ENCODE measurements at places on chromosomes 16 and 17.

- DNase-seq = no peak
Measured at GRCh38 chr17:74271281-74271680, 2.8 kb upstream of the DNAI2 start.

DNA sequence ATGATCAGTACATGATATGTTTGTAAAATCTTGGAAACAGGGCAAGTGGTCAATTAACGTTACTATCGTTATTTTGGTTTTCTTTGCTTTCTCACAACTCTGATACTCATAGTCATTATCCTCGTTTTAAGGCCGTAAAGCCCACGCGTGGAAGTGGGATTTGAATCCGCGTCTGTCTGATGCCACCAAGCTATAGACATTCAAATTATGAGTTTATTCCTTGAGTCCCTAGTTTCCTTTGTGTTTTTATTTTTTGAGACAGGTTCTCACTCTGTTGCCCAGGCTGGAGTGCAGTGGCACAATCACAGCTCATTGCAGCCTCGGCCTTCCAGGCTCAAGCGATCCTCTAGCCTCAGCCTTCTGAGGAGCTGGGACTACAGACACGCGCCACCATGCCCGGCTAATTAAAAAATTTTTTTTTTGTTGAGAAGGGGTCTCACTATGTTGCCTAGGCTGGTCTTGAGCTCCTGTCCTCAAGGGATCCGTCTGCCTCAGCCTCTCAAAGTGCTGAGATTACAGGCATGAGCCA lies 1.0 kb downstream of the DCTN5 start:
- peak; percentile 4 for DNase-seq

- DNase-seq = no peak
Measured at GRCh38 chr16:79492036-79492435, 108.5 kb downstream of the MAF start.

DNA sequence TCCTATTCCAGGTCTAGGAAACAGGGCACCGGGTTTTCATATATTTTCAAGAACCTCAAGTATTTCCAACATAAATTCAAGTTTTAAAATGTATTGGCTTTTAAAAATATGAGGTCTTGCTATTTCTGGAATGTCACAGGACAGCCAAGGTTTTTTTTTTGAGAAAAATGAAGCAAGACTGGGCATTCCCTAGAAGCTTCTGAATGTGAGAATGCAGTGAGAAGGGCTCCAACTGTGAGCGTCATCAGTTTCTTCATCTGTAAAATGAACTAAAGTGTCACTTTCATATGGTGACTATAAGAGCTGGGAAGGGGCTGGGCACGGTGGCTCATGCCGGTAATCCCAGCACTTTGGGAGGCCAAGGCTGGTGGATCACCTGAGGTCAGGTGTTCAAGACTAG lies 455.8 kb upstream of the MAF start:
- peak; percentile 33 for DNase-seq

DNA sequence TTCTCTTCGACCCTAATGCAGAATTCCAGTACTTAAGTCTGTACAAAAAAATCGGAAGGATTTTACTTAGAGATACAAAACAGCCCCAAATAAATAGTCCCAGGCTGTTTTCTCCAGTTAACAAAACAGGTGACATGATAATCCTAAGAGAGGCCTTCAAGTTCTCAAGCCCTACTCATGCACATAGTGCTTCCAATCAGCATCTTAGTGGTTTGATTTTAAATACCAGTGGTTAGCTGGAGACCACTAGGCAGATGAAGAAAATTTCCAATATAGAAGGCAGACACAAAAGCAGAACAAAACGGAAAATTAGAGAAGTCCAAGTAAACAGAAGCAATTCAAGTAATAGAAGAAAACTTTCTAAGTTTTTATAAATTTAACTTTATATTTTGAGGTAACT lies 5.2 kb upstream of the OR4D2 start:
- no peak for DNase-seq

DNA sequence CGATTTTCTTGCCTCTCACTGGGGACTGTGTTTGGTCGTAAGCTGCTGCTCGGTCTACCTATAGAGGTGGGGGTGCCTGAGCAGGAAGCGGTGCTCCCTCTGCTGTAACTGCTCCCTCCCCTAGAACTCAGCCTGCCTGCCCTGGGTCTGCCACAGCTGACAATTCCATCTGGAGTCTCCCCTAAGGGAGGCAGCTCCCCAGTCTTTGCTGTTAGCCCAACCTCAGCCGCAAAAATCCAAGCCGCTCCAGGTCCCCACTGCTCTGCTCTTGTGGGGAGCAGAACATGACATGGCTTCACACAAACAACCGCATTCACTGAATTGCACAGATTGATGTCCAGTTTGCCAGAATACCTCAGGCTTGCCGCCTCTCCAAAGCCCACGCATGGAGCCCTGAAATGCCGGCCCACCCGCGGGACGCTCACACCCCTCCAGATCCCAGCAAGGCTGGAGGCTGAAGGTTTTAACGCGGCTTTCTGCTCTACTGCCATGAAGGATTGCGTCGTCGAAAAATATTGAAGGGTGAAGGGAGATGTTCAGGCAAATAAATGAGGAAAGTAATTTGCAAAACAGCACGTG lies 221.5 kb upstream of the FOXF1 start:
- DNase-seq = no peak

- DNase-seq = peak; percentile 15
Measured at GRCh38 chr16:25063865-25064264, 47.7 kb upstream of the LCMT1 start.

DNA sequence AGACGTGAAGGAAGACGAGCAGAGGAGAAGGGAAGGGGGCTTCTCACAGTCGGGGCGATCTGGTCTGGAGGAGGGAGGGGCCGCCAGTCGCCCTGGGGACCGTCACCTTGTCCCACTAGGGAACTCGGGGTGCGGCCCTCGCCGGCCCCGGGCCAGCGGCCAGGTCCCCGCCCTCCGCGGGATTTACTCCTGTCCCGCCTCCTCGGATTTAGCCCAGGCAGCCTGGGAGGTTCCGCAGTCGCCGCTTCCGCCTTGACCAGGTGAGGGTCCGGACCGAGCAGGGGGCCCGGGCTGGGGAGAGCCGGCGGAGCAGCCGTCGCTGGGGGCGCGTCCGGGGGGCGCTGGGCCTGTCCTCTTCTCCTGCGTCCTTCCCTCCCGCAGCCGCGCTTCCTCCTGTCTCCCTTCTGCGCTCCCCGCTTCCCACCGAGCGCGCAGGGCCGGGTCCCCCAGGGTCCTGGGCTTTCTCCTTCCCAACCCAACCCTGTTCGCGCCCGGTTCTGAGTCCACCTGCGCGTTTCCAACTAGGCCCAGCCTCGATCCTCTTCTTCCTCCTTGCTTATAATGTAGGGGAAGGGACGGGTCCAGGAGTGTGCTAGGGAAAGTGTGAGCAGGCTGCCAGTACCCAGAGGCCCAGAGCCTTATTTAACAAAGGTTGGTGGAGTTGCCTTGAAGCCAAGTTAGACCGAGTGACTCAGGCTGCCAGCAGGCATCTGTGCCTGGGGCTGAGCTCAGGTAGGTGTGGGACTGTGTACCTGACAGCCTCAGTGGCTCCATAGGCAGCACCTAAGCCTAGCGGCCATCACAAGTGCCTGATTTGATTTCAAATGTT lies at the start of gene TNK1:
TNK1 (plus strand) TSS at position 235 of the 829 bp plus-strand sequence. CDS start 1,838 bp downstream, outside the sequence.
- DNase-seq = no peak

DNA sequence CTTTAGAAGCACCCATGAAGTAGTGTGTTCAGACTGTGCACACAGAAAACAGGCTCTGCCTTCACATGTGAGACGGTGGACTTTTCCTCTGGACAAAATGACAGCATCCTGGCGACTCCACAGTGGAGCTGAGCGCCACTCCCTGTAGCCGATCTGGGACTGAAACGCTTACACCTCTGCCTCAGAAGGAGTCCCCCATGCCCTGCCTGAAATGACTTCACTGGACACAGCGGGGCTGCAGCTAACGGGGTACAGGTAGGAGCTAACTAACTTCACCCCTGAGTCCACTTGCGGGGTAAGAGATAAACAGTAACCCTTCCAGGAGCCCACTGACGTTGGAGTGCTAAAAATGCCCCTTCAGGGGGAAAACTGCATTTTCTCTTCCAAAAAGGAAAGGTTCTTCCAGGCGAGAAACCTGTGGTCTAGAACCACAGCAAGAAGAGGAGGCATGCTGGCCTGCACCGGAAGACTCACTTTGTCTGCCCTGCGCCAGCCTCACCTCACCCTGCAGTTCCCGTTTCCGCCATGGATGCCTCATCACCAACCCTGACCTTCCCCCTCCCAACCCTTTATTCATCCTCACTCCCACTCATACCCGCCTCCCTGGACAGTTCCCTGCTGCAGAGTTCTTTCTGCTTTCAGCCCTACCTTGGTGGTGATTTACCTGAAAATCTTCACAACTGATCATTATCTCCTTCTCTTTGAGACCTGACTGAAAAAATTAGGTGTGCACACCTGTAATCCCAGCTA lies 19.4 kb upstream of the ENDOV start:
- DNase-seq = no peak

DNA sequence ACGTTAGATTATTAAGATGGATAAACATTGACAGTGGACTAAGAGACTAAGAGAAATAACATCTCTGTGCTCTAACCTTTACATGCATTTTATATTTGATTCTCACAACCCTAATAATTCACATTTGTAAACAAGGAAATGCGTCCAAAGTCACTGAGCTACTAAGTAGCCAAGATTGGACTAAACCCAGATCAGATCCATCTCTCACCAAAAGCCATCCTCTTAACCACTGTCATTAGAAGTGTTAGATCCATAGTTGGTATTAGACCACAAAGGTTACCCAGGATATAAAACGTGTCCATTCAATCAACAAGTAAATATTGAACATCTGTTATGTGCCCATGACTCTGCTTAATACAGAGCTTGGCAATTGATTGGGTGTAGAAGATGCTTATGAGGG lies 5.2 kb downstream of the HSD17B2 start:
- DNase-seq = no peak

DNA sequence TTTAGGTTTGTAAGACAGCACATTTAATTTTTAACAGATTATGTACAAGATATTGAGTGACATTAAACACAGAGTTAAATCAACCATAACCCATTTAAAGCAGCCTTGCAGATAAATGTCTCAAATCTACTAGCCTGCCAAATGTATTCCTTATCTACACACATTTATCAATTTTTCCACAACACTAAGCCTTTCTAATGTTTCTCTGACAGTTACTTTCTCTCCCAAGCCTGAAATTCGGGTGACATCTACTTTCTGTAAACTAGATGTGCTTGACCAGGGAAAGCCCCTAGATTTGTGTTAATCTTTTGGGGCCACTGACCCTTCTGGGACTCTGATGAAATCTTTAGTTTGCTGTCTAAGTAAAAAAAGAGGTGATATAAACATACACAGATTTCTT lies 69.0 kb downstream of the CDH13 start:
- peak; percentile 62 for DNase-seq

- DNase-seq = no peak
Measured at GRCh38 chr16:525123-525519, 2.4 kb upstream of the CAPN15 start.

DNA sequence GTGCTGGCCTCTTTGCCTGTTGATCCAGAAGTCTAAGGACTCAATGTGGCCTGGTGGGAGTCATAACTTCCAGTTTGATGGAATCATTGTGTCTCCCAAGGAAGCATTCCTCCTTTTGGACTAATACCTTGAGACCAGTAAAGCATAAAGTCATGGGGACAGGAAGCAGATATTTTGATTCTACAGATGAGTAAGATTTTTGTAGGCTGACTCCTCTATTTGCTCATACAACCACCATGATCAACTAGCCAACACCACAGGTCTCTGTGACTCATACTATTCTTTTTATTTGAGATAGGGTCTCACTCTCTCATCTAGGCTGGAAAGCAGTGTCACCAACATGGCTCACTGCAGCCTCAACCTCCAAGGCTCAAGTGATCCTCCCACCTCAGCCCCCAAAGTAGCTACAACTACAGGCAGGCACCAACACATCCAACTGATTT lies 6.2 kb downstream of the MT2A start:
- DNase-seq = peak; percentile 55

DNA sequence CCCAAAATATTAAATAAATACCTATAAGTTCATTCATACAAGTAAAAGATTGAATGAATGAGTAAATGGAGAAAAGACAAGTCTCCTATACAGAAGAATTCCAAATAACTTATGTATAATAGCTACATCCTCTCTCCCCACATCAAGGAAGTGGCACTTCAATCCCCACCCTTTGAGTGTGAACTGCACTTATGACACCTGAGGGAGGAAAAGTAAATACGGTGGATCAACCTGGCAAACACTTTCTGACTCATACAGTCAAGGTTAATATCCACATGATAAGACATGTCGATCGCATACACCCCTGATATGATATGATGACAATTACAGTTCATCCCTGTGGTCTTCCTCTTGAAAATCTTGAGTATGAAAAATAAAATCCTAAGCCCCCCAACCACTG lies 18.0 kb downstream of the SLFN12L start:
- DNase-seq = no peak

- no peak for DNase-seq
Measured at GRCh38 chr17:74012465-74012864, 191.0 kb upstream of the RPL38 start.

DNA sequence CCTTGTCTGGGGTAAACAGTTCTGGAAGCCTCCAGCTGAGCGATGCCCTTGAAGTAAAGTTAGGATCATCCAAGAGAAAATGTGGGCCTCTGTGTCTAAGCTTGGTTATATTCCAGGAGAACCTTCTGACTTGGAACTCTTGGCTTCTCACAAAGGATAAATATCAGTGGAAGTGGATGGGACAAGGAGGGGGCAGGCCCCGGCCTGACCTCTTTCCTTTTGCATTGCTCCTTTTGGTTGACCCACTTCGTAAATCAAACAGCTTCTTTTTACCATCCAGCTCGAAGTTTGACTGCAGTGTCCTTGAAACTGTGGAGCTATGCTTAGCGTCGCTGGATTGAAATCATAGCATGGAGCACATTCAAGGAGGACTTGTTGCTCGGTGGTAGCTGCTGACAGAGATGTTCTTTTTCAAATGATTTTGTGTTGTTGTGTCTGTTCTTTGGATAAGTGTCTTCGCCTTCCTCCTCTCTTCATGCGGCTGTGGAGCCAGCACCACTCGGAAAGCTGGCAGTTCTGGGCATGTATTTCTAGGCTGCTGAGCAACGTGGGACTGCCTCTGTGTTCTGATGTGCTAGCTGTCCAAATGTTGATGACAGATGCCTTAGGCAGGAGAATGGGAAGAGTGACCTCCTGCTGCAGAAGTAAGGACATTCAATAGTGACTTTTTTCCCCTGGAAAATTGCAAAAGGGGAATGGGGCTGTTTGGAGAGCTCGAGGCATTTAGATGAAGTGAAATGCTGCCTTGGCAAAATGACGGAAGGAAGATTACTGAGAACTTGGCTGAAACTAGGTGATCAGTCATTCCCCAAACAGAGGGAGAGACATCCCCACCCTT lies 4.5 kb downstream of the MINK1 start:
- DNase-seq = peak; percentile 26

DNA sequence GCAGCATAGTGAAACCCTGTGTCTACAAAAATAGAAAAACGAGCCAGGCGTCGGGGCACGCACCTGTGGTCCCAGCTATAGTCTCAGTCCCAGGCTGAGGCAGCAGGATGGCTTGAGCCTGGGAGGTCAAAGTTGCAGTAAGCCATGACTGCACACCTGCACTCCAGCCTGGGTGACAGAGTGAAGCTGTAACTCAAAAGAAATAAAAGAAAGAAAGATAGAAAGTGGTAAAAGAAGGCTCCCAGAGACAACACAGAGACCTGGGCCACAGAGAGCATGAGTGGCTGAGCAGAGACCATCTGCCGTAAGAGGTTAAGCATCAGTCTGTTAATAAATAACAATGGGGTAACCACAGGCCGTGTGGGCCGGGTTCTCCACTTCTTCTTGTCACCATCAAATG lies 15.3 kb upstream of the HEXD start:
- no peak for DNase-seq

- DNase-seq = no peak
Measured at GRCh38 chr17:68019336-68019674, 16.2 kb upstream of the KPNA2 start.
